ENCODE measurements at places on chromosomes 7 and 10. TPM values are rescaled to one million over a fixed set of nuclear protein-coding genes. Genes with fewer than 3 reads are reported as not detected.
A peak's percentile ranks its signal among the peaks of the same experiment; 100 is the strongest.

- no peak for DNase-seq
Observed at GRCh38 chr10:132735341-132735775, 50.6 kb downstream of the NKX6-2 start.

DNA sequence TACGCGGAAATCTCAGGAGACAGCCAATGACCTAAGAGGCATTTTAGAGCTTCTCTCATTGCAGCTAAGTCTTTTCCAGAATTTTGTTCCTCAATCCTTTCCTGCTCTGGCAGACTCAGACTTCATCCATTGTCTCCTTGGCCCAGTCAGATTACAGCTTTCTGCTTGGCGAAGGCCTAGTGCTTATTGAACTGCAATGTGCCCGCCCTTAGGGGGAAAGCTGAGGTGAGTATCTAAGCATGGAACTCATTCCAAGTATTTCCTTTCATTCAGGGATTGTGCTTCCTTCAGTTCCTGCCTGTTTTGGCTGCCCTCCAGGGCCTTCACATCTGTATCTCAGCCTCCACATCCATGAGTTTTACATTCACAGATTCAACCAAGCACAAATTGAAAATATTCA lies 37.5 kb downstream of the PRLHR start:
- peak; percentile 62 for DNase-seq

- no peak for DNase-seq
Observed at GRCh38 chr7:22702516-22702915, 24.5 kb upstream of the IL6 start.

GRCh38 chr7:147245274-147245673 lies 1128.7 kb downstream of the CNTNAP2 start:
- no peak for DNase-seq

DNA sequence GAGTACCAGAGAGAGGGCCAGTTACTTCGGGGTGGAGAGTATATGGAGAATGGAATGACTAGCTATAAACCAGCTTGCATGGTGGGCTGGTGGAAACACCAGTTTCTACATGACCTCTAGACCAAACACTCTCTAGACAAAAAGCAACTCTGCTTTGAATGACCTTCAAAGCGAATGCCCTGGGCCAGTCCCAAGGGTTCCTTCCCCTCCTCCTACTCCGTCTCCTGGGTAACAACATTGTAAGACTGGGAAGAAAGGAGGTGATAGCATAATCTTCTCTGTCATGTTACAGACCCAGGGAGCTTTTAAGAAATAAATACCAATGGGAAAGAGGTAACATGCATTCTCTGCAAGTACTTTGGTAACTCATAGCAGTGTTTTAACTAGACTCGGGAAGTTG lies 7.4 kb downstream of the HK1 start:
- no peak for DNase-seq

GRCh38 chr7:101858437-101859385 lies 41.3 kb downstream of the CUX1 start:
- DNase-seq = no peak

GRCh38 chr10:132420469-132420980 lies 23.5 kb downstream of the PWWP2B start:
- no peak for DNase-seq

- no peak for DNase-seq
Observed at GRCh38 chr7:2729031-2729892, 41.3 kb downstream of the AMZ1 start.

DNA sequence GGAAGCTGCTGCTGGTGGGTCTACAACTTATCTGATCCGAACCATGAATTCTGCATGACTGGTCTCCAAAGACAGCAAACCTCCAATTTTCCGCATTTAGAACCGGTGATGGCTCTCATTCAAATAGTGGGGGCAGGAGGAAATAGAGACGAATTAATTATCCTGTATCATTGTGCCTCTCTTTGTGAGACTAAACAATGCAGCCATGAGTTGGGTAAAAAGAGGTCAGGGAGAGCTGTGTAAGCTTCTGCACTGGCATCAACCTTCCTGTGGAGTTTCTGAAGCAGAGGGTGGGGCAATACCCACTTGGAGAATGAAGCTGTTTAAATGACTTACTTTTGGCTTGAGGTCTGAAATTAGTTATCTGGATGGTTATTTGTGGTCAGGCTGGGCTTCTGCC lies 266.4 kb downstream of the SORCS3 start:
- DNase-seq = no peak

GRCh38 chr10:23870651-23871610 lies 338.0 kb upstream of the KIAA1217 start:
- DNase-seq = no peak

DNA sequence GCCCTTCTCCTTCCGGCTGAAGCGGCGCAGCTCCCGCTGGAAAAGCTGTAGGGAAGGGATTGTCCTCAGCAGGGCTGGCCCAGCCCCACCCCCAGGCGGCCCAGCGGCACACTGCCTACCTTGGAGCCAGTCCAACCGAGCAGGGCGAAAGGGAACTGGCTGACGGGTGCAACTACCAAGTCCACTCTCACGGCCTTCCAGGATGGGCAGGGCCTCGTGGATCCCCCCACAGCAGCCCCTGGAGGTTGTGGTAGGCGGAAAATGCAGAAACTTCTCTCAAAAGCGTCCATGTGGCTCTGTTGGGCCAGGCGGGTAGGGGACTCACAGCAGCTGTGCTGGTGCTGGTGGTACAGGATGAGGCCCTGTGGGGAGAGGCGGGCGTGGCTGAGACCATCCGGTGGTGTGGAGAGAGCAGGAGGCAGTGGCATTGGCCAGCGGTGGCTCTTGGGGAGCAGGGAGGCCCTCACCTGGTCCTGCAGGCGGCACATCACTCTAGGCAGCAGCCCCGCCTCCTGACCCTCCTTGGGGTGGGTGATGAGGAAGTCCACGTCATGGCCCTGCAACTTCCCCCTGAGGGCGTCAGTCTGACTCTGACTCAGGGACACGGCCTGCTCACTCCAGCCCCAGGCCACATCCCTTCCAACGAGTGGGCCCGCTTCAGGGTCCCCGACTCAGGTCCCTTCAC lies 8.4 kb upstream of the PGAM2 start:
- peak; percentile 65 for DNase-seq

DNA sequence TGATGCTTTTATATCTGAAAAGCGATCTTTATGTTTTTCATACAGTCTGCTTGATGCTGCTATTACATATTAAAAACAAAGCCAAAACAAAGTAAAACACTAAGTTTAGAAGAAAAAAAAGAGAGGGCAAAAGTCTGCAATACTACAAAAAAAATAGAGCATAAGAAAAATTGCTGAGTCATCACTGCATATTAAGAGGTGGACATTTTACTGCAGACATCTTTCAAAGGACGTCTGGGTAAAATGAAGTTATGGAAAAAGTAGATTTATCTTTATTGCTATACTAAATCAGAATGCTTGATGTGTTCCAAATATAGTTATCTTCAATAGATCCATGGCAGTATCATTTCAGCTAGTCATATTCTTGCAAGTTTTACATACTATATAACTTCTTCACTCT lies 172.0 kb downstream of the MAGI2 start:
- DNase-seq = no peak

GRCh38 chr7:77735457-77735856 lies 39.2 kb downstream of the RSBN1L start:
- DNase-seq = peak; percentile 27

DNA sequence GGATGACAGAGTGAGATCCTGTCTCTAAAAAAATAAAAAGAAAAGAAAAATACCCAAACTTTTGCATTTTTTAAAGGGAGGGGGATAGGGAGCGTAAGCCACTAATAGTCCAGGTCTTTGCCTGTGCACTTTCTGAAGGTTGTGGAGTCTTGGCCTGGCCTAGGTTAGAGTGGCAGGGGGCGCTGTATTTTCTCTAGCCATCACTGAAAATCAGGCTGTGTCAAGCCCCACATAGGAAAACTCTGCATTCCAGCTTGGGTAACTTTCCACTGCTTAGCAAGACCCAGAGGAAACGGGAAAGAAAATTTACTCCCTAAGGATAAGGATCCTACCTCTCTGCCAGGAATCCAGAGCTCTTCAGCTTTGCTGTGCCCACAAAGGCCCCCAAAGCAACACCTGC lies 10.5 kb upstream of the PAX4 start:
- peak; percentile 19 for DNase-seq

DNA sequence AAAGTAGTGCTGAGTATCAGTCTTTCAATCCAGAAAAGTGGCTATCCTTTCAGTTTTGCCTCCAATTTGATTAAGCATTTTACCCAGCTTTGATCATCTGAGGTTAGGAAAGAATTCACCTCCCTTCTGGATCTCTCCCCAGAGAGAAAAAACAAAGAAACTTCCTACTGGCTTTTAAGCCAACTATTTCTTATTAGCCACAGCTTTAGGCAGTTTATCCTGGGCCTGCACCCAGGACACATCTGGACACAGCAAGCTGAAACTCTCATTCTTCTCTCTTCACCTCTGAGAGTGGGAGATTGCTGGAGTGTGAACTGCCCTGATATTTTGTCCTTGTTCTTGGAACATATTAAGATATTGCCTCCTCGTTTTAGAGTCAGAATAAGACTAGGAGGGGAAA lies 43.5 kb upstream of the LSM8 start:
- no peak for DNase-seq

- DNase-seq = no peak
Observed at GRCh38 chr10:55820071-55820470, 541.0 kb downstream of the ZWINT start.

DNA sequence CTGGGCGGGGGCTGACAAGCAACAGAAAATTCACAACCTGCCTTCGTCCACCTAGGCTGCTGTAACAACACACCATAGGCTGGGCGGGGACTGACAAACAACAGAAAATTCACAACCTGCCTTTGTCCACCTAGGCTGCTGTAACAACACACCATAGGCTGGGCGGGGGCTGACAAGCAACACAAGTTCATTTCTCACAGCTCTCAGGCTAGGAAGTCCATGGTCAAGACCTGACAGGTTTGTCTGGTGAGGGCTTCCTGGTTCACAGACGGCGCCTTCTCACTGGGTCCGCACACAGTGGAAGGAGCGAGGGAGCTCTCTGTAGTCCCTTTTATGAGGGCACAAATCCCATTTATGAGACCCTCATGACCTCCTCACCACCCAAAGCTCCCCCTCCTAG lies 52.2 kb downstream of the DIP2C start:
- no peak for DNase-seq

GRCh38 chr10:75247797-75248196 lies 12.0 kb upstream of the COMTD1 start:
- no peak for DNase-seq

- DNase-seq = no peak
Observed at GRCh38 chr10:6398399-6398798, 181.7 kb downstream of the PRKCQ start.

- DNase-seq = no peak
Observed at GRCh38 chr7:90752051-90752450, 155.9 kb downstream of the CDK14 start.

DNA sequence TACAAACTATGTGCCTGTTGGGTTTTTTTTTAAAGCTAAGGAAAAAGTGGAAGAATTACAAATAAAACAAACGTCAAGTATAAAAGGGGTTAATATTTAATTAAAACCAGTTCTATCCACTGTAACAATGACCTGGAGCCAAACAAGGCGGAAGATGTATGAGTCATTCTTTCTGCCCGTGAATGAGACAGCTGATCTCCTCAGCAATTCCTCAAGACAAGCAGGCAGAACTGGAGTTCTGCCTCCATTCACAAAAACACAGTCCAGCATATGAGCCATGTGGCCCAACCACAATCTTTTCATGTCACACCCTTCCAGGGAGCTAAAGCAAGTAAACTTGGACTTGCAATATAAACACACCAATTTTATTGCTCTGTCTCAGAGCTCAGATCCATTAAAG lies 8.4 kb downstream of the ETV1 start:
- DNase-seq = peak; percentile 90

GRCh38 chr10:118108194-118109026 lies 61.7 kb upstream of the RAB11FIP2 start:
- no peak for DNase-seq

GRCh38 chr7:130513447-130513846 lies 21.6 kb downstream of the MEST start:
- no peak for DNase-seq

DNA sequence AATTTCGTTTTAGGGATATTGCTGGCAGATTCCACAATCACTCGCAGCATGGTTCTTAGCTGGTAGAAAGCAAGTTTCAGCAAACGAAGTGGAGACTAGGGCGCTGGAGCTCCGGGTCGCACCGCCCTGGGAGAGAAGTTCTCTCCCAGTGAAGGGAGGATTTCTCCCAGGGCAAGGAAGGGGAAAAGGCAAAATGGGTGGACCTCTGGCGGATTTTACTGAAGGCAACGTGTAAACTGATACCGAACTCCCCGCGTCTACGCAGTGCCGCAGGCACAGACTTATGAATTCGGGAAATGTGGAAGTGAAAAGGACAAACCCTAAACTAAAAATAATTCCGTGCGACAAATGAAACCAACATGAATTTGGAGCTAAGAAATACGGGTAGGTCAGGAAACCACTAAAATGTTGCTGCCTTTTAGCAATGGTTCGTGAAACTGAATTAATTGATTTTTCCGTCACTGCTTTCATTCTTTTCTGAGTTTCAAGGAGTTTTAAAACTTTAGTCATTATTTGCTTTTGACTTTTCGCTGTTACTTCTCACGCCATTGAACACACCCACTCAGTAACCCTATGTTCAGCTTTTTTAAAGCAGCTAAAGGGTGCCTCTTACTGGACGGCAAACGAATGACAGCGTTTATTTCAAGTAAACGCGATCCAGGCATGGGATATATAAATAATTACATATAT lies at the start of gene MYOF:
Gene MYOF, minus strand, starts transcription at position 190 of the 690 bp plus-strand sequence. Its CDS starts 140 bp downstream, at position 50.
- DNase-seq = peak; percentile 89

GRCh38 chr7:24227603-24228359 lies 56.2 kb upstream of the NPY start:
- DNase-seq = no peak

DNA sequence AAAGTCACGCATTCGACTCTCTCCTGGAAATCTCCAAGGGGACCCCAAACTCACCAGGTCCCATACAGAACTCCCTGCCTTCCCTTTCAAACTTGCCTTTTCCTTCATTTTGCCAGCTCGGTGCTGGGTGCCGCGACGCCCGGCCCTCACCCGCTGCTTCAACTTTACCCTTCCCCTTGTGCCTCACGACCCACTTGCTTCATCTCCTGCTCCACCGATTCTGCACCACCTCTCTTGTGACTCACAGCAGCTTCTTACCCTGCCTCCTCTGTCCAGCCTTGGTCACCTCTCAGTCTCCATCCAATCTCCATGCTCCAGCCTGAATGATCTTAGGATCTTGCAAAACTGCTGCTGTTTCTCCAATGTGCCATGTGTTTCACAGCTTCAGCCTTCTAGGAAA lies 59.9 kb downstream of the PRKCQ start:
- DNase-seq = no peak

- no peak for DNase-seq
Observed at GRCh38 chr7:6175645-6176044, 96.8 kb downstream of the CYTH3 start.

- no peak for DNase-seq
Observed at GRCh38 chr10:5896208-5897052, 6.4 kb downstream of the FBH1 start.

The KNDC1 gene
- not detected for total RNA-seq

The MOSPD3 gene
- 24.4 TPM for total RNA-seq

The CLDN3 gene
- 0.95 TPM for total RNA-seq

The BLNK gene
- total RNA-seq = not detected

The KCP gene
- total RNA-seq = not detected

The FKBP9 gene
- 124 TPM for total RNA-seq

The MCM7 gene
- total RNA-seq = 183 TPM

The SDHAF3 gene
- total RNA-seq = 7.1 TPM

The TMEM176B gene
- not detected for total RNA-seq

The EBF3 gene
- total RNA-seq = 2.0 TPM

The TACR2 gene
- total RNA-seq = not detected

The UCMA gene
- total RNA-seq = not detected

The C10orf95 gene
- not detected for total RNA-seq

The PON1 gene
- not detected for total RNA-seq
